ENCODE measurements at places on chromosomes 2 and 18.

DNA sequence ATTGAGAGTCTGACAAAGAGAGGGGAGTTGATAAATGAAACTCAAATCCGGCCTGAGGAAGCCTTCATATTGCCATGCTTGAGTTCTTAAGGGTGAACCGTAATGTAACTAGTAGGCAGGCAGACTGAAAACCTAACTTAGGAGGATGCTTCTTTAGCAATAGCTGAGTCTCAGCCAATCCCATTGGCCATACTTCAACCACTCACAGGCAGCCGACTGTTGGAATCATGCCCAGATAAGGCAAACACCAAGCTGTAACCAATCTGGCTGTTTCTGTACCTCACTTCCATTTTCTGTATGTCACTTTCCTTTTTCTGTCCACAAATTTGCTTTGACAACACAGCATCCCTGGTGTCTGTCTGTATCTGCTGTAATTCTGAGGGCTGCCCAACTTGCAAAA, 39.5 kb downstream of the TPRKB start:
- DNase-seq: no peak

- no peak for DNase-seq
Measured at GRCh38 chr2:239890206-239890746, 134.9 kb downstream of the NDUFA10 start.

GRCh38 chr2:149894226-149894625, 306.7 kb upstream of the MMADHC start:
- DNase-seq: no peak

- DNase-seq: no peak
Measured at GRCh38 chr2:88057437-88057844, 1.9 kb upstream of the KRCC1 start.

DNA sequence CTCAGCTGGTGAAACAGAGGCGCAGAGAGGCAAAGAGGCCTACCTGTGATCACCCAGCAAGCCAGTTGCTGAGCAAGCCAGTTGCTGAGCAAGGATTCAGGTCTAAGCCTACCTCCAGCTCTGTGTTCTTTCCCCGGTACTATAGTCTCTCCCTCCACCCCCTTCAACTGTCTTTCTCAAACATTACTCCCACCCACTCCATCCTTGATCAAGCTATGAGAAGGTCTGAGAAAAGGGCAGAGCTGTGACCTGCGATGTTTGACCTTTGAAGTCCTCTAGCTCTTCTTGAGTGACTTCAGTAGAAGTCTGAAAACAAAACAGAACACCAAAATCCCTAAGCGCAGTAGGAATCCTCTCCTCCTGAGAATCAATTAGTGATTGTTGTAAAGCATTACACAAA, 665.2 kb upstream of the ID2 start:
- DNase-seq: no peak

DNA sequence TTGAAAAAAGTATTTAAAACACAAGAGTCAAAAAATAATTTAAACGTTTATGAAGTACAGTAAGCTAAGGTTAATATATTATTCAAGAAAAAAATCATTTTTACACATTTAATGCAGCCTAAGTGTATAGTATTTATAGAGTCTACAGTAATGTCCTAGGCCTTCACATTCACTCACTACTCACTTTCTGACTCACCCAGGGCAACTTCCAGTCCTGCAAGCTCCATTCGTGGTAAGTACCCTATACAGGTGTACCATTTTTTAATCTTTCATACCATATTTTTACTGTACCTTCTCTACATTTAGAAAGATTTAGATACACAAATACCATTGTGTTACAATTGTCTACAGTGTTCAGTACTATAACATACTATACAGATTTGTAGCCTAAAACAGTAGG, 20.9 kb upstream of the RPRD1A start:
- no peak for DNase-seq

DNA sequence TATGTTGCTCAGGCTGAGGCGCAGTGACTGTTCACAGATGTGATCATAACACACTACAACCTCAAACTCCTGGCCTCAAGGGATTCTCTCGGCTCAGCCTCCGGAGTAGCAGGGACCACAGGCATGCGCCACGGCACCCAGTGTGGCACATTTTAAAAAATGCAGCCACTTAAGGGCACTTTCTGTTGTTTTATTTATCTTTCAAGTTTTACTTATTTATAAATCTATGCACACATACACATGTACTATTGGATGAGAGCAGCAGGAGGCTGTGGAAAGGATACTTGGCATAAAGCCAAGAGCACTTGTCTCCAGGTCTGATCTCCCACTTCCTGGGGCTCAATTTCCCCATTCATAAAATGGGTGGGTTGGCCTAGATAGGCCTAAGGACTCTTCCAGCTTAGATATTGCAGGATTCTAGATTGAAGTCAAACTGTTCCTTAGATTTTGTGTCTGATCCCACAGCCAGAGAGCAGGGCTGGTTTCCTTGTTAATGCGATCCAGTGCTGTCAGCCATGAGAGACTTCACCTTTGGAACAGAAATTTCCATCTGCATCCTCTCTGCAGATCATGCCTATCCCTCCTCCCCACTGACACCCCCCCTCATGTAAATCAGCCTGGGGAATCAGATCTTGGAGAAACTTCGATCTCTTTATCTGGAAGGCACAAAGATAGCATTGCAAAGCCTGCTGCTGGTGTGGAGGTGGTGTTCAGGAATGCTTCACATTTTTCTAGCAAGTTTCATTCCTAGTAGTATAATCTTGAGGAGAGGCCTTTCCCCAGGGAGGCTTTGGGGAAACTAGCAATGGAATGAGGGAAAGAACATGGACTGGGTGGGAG, 24.7 kb downstream of the PCBP1 start:
- DNase-seq: no peak

GRCh38 chr2:241389697-241390096, 33.6 kb downstream of the FARP2 start:
- DNase-seq: no peak

DNA sequence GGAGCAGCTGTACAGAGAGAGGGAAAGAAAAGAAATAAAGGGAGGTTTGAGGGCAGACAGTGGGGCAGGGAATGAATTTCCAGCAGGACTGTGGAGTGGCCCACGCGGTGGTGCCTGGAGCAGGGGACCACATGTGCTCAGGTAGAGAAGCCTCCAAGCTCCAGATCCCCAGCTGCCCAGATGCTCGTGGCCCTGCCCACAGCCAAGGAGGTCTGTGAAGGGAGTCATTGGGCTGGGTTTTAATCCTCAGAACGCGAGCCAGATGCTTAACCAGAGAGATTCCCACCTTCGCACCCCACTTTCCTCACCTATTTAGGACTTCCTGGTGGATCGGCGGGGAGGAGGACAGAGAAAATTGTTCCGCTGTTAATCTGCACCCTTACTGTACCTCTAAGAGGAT, 369.4 kb downstream of the PARD3B start:
- DNase-seq: no peak

- no peak for DNase-seq
Measured at GRCh38 chr2:188720811-188721605, 253.2 kb upstream of the COL3A1 start.

DNA sequence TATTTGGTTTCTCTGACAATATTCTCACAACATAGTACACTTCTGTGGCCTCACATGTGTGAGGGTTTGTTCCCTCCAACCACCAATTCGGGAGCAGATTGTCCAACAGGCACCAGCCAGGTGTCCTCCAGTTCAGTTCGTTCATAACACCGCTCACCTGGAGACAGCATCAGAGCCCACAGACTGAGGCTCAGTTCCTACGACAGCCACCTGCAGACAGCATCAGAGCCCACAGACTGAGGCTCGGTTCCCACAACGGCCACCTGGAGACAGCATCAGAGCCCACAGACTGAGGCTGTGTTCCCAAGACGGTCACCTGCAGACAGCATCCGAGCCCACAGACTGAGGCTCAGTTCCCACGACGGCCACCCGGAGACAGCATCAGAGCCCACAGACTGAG, 58.2 kb upstream of the SNTG2 start:
- DNase-seq: no peak

GRCh38 chr2:18659915-18660314, 70.5 kb upstream of the NT5C1B start:
- DNase-seq: no peak

Measured in CD4-positive, alpha-beta T cell treated with Interleukin-1 beta for 1 hour (primary cell).